ENCODE measurements at places on chromosomes 12 and 14.

- DNase-seq = peak; percentile 17
Measured at GRCh38 chr14:93269341-93270068, 62.4 kb downstream of the UBR7 start.

- DNase-seq = peak; percentile 47
Measured at GRCh38 chr12:28172434-28173030, 17.7 kb upstream of the CCDC91 start.

DNA sequence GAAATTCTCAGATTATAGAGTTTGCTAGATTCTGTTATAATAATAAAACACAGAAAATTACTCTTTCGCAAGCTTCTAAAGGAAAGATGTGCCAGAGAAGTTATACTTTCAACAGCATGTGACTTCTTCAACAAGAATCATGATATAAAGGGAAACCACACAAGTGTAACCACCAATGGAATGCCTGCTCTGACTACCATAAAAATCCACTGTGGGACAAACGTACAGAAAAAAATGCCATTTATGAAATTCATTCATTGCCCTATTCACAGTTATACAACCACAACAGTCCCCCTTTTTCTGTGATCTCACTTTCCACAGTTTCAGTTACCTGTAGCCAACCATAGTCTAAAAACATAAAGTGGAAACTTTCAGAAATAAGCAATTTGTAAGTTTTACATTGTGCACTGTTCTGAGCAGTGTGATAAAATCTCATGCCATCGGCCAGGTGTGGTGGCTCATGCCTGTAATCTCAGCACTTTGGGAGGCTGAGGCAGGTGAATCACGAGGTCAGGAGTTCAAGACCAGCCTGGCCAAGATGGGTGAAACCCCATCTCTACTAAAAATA is 3.2 kb downstream of the CATSPERB start:
- DNase-seq = no peak

GRCh38 chr12:42585154-42585840 is 4.2 kb downstream of the PRICKLE1 start:
- DNase-seq = no peak

GRCh38 chr12:88854260-88854659 is 274.0 kb upstream of the KITLG start:
- DNase-seq = peak; percentile 72

DNA sequence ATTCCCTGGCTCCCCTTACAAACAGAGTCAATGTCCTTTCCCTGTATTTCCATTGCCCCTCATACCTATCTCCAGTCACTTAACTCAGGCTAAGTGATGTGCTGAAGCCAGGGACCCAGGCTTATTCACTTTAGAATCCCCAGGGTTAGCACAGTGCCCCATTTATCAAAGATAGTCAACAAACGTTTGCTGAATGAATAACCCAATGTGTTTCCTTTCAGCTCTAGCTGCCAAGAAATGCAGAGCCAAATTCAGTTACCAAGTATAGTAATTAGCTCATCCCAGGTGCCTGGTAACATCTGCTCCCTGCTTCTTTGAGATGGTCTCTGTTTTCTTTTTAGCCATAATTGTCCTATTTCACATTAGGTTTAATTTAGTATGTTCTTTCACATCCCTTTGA is 189.5 kb downstream of the PHLDA1 start:
- no peak for DNase-seq

DNA sequence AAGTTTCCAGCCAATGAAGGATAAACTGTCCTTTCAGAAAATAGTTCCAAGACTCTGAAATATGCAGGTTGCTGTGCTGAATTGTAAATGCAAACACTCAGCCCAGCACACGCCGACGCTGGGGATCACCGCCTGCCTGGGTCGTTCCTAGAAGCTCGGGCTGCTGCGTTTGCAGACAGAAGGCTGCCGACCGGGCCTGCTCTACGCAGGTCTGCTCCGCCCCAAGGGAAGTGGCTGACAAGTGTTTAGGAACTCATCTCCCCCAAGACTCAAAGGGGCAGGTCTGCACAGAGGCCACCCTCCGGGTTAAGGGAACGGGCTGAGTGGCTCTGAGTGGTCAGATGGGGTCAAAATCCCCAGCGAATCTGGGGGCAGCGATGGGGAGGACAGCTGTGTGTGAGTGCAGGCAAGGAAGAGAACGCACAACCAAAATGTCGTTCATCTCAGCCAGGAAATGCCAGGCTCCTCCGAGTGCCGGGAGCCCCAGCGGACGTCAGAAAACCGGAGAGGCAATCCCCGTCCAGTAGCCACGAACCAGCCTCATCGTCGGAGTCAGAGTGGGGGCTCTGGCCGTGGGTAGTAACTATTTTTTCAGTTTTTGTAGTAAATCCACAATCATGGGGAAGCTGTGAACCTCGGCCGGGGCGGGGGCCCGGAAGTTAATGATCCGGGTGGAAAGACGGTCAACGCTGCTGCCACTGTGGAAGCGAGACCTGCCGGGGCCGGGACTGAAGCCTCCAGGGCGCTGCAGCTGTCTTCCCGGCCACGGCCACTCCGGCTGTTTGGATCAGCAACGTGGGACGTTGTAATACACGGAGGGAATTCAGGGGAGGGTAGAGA is 6.0 kb downstream of the GALNT9 start:
- DNase-seq = no peak

DNA sequence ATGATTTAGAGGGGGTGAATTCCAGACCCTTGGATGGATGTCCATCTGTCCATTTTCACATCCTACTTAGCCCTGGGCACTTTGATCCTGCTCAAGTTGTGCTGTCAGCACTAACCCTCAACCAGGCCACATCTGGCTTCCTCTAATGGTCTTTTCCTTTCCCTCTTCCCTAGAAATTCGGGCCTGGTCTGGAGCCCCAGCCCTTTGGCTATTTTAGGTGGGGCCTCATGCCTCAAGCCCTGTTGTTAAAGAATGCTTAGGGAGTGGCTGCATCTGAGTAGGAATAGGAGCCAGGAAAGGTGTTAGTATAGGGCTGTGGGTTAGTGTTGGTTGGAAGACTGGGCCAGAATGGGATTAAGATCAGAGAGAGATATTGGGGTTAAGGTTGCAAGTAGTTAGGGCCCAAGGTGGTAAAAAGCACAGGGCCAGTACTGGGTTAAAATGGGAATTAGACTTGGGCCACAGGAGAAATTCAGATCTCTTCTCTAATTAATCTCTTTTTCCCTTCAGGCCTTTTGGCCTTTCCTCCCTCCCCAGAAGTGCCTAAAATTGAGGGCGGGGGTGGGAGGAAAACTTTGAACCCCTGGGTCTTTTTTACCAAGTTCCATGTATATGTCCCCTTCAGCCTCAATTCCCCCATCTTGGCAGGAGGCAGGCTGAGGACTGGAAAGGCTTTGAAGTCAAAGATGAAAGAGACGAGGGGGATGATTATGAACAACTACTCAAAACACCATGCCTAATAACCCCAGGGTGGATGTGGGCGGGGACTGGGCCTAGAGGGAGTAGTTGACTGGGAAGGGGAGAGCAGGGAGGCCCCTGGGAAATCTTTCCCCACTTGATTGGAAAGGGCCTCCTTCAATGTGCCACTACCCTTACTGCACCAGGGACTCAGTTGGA is 4.0 kb upstream of the ZNF385A start:
- no peak for DNase-seq

DNA sequence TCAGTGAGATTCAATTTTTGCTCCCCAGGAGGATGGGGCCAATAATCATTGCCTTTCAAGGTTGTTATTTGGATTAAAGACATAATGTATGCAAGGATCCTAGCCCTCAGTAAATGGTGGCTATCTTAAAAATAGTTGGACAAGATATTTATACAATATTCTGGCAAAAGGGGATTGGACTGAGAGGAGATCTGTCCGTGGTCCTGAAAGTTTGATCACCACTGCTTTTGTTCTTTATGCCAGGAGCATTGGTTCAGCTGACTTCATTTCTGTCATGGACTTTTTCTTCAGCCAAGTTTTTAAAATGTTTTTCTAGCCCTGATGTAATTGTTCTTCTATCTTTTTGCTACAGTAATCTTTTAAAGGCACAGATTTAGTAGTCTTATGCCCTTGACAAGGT is 70.2 kb upstream of the TCL1A start:
- peak; percentile 2 for DNase-seq

DNA sequence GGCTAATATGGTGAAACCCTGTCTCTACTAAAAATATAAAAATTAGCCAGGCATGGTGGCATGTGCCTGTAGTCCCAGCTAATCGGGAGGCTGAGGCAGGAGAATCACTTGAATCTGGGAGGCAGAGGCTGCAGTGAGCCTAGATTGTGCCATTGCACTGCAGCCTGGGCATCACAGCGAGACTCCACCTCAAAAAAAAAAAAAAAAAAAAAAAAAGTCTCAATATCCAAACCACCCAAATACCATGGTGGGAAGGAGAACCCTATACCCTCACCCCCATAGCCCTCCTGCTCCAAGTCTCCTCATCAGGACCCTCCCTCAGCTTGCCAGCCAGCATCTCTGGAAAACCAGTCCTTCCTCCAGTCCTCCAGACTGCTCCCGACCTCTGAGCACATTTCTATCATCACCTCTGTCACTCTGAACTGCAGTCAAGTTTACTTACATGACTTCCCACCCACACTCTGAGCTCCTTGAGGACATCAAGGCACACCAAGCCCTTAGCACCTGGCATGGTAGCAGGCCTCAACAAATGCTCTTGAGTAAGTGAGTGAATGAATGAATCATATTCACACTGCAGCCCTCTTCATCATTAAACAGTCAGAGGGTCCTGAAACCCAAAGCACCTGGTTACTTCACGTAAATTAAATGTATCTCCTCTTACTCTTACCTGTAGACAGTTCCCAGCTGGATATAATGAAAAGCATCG is 35.2 kb downstream of the NT5DC3 start:
- no peak for DNase-seq

- DNase-seq = no peak
Measured at GRCh38 chr12:91609283-91609682, 426.7 kb upstream of the DCN start.

DNA sequence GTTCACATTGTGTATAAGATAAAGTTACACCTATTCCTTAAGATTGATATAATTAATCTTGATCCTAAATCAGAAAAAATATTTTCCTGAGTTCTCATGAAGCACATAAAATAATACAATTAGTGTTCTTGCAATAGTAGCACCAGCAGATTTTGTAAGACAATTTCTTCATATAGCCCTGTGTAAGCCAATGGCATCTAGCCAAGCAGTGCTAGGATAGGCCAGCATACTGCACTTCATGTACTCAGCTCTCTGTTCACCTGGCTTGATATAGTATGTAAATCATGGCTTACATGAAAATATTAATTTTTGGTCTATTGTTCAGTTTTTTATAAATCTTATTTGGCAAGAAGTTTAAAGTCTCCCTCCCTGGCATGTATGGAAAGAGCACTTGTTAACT is 1.9 kb downstream of the KLRF2 start:
- no peak for DNase-seq

All from GM04504 (cell line).